Stimulated activated CD8-positive, alpha-beta memory T cell treated with anti-CD3 and anti-CD28 coated beads, Interleukin-4, amount 100 ng/mL, for 1 hour (primary cell): ENCODE measurements at places on chromosomes 16 and 17.
A peak's percentile ranks its signal among the peaks of the same experiment; 100 is the strongest.

- no peak for DNase-seq
These were observed 8.7 kb downstream of the DLX4 start for GRCh38 chr17:49977463-49978389.

GRCh38 chr17:50372222-50372757 is 694 bp downstream of the MRPL27 start:
- DNase-seq = no peak

DNA sequence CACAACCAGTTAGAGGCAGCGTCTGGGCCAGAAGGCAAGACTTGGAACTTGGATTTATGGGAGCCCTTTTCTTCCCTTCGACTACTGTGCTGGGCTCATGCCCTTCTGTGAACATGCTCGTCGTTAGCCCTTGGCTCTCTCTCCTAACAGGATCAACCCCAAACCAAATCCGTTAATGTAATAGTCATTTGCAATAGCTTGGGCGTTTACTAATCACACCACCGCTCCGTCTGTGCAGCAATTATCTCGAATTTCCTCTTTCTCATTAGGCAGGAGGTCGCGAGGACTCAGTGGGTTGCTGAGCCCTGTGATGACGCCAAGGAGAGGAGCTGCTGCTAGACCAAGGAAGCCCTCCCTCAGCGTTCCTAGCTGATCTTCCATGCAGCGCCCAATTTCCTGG is 114.7 kb downstream of the ENGASE start:
- no peak for DNase-seq

GRCh38 chr17:7081341-7082062 is 1.5 kb upstream of the CLEC10A start:
- peak; percentile 15 for DNase-seq

GRCh38 chr17:50609380-50610074 is 25.2 kb upstream of the ABCC3 start:
- no peak for DNase-seq

DNA sequence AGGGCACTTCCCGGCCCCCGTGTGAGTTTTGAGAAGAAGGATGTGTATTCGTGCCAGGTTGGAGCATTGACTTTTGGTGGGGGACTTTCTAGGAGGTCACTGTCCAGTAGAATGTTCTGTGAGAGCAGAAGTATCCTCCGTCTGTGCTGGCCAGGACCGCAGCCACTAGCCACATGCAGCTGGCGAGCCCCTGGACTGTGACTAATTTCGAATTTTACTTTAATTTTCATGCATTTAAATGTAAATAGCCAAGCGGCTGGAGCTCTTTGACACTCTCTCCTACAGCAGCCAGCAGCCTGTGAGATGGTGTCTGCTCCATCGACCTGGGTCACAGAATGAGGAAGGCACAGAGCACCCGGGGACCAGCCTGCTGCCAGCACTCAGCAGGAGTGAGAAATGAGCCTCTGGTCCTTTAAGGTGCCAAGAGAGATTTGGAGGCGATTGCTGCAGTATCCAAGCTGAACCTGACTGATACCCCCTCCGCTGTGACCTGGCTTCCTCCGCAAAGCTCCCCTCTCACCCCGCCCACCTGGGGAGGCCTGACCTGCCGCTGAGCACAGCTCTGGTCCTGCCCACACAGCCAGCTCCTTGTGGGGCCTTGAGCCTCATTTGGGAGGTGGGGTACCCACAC is 7.8 kb downstream of the ATP2A3 start:
- no peak for DNase-seq

GRCh38 chr17:79871131-79871530 is 31.9 kb upstream of the CBX4 start:
- no peak for DNase-seq

DNA sequence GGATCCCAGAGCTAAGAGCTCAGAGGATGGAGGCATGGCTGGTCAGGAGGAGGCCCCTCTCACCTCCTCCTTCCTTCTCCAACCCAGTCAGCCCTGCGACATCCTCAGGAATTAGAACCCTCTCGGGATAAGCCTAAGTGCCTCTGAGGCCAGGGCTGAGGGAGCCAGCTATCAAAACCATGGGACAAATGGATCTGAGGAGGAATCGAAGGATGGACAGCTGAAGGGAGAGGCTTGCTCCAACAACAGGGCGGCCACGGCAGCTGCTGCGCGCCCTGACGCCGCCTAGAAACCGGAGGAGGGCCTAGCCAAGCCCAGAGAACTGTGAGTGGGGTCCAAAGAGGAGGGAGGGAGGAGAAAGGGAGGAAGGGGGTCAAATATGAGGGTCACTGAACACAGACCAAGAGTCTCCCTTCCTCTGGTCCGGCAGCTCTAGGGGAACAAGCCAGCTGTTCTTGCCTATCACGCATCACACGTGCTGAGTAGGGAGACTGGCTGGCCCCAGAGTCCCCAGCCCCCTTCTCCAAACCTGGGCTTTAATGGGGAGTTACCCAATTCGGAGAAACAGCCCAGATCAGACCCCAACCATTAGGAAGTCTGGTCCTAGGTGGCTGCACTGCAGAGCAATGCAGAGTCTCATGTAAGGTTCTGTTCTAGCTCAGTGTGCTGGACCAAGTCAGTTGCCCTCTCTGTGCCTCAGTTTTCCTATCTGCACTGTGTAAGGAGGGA is 5.9 kb upstream of the HOXB13 start:
- no peak for DNase-seq

GRCh38 chr16:75679366-75679765 is 2.6 kb upstream of the CPHXL2 start:
- no peak for DNase-seq

DNA sequence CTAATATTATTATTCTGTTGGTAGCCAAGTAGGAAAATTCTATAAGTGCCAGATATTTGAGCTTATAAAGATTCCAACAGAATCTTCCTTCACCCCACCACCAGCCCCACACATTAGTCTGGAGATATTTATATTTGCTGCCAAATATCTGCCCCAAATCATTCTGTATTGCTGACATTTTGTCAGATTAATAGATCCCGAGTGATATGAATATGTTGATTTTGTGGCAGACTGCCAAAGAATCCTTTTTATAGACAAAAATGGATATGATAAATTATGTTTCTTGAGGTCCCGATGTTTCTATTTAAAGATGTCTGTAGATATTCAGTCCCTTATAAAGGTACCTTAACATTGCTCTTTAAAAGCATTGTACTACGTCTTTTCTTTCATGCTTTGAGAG is 162.2 kb upstream of the KCNJ16 start:
- no peak for DNase-seq

- DNase-seq = no peak
These were observed 4.0 kb downstream of the CCDC92B start for GRCh38 chr17:2745317-2746037.

DNA sequence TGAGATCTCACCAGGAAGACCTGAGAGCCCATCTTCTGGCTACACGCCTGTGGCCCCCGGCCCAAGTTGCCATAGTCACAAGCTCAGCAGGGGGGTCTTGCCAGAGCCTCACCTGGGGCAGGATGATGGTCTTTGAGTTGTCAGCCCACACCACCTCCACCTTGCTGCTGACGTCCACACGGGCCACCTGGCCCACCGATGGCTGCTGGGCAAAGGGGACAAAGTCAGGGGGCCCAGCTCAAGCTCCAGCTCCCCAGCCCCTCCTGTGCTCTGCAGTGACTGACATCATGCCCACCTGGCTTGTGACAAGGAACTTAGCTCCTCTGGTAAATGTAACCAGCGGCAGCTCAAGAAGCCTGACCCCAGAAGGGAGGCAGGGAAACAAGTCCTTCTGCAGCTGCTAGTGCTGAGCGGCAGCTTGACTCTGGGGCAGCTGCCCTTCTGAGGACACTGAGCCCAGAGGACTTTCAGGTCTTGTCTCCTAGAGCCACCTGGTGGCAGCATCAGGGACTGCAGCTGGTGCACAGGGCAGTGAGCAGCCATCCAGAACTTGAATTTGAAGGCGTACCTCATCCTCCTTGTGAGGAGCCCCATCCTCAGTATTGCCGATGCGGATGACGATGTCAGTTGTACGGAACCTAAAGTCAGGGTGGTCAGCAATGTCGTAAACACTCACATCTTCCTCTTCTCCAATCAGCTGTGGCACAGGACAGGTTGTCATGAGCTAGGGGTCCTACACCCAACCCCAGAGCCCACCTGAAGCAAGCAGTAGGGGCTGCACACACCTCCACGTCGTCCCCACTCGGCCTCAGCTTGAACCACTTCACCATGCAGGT is 13.5 kb downstream of the SPHK1 start:
- DNase-seq = peak; percentile 76

GRCh38 chr17:81667754-81668153 is 1.2 kb downstream of the CCDC137 start:
- DNase-seq = no peak

DNA sequence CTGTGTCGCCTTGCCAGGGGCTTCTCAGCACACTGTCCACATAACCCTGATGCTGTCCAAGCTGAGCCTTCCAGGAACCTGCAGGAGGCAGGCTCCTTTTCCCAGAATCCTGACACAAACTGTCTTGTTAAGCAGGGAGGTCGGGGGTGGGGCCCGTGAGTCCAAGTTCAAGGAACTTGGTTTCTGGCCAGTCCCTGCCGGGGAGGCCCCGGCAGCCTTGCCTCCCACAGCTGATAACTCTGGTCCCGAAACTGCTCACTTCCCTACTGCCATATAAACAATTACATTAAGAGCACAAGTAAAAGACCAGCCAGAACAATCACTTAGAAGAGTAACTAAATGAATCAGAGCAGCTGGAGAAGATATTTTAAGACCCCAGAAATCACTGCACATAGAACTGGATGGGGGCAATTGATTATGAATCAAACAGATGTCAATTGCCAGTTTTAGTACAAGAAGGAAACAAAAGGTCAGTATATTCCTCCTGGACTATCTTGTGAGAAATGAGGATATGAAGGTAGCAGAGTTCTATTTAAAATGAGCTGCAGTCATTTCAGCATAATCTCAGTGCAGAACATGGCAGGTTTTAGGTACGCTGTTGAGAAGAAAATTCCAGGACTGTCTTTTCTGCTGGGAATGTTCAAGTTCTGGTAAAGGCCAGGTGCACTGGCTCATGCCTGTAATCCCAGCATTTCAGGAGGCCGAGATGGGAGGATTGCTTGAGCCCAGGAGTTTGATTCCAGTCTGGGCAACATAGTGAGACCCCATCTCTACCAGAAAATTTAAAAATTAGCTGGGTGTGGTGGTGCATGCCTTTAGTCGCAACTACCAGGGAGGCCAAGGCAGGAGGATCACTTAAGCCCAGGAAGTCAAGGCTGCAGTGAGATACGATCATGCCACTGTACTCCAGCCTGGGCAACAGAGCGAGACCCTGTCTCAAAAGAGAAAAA is 169.8 kb downstream of the PITPNC1 start:
- DNase-seq = no peak

DNA sequence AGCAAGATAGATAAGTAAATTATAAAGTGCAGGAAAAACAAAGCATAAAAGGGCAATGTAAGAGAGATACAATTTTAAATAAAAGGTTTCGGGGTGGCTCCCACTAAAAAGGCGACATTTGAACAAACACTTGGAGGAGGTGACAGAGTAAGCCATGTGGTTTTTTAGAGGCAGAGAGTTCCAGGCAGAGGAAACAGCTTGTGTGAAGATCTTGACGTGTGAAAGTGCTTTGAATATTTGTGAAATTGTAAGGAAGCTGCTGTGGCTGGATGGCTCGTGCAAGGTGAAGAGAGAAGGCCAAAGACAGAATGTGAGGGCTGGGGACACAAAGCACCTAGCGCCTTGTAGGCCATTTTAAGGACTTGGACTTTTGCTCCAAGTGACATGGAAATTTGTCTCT is 28.6 kb upstream of the HYDIN start:
- DNase-seq = no peak

GRCh38 chr17:27984816-27985215 is 57.7 kb upstream of the NLK start:
- DNase-seq = no peak

- no peak for DNase-seq
These were observed 55.9 kb downstream of the USP22 start for GRCh38 chr17:20986767-20987510.

- no peak for DNase-seq
These were observed 84.7 kb upstream of the CLEC3A start for GRCh38 chr16:77937473-77938149.

GRCh38 chr17:31116167-31116566 is 21.4 kb downstream of the NF1 start:
- no peak for DNase-seq

GRCh38 chr17:35809855-35810461 is 674 bp downstream of the TAF15 start:
- DNase-seq = no peak

DNA sequence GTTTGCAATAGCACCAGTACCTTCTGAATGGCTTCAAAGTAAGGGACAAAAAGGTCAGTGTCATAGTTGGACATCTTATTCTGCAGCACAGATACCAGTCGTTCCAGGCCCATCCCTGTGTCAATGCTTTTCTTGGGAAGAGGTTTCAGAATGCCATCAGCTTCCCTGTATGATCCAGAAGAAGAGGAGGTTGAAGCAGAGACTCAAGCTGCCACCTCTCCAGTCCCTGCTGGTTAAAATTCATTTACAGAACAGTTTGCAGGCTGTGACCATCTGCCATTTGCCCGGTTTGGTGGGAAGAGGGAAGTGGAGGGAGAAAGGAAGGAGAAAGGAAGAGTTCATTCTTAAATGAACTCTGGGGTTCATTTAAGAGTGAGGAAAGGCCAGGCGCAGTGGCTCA is 18.4 kb upstream of the EXOSC6 start:
- no peak for DNase-seq

DNA sequence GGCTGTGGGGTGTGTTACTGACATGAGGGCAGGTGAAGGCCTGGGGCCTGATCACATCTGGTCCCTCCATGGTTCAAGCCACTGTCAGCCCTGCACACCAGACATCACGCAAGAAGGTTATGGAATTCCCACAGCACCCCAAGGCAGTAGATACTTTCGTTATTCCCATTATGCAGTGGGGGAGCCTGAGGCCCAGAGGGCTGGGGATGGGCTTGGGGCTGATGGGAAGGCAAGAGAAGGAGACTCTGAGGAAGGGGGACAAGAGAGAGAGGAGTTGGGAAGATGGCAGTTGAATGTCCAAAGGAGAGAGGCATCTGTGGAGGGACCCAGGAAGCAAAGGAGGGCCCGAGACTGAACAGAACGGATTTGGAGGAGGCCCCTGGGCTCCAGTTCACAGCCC is 34.7 kb downstream of the TRPV2 start:
- no peak for DNase-seq

DNA sequence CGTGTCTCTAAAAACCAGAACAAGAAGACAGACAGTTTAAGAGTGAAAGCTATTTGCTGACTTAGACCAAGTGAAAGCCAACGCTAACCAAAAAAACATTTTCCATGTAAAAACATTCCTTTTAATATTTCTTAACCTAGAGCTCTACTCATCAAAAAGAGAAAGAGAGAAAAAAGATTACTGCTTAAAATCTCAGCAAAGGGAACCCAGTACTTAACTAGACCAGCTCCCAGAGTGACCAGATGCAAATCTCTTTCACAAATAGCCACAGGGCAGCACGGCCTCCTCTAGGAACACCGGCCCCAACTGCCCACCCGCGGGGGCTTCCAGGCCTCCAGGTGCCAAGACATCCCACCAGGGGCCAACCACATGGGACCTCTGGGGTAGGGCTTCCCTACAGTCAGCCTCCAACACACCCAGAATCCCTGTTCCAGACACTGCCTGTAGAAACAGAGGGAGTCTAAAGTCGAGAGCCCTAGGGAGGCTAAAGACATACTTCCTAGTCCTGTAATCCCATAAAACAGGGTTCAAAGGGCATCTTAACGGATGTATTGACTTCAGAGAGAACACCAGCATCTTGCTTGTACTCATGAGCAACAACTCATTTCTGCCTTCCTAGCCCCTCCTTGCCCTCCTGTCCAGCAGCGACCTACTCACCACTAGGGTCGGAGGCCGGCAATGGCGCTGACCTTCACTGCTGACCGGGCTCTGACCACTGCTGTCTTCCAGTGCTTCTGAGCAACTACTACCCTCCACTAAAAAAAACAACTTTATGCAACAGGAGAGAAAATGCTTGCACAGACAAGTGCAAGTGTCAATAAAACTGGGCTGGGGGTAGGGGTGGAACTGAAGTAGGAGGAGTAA is 21.3 kb downstream of the ZCCHC14 start:
- DNase-seq = no peak
